ENCODE measurements at places on chromosomes 11 and 22.

DNA sequence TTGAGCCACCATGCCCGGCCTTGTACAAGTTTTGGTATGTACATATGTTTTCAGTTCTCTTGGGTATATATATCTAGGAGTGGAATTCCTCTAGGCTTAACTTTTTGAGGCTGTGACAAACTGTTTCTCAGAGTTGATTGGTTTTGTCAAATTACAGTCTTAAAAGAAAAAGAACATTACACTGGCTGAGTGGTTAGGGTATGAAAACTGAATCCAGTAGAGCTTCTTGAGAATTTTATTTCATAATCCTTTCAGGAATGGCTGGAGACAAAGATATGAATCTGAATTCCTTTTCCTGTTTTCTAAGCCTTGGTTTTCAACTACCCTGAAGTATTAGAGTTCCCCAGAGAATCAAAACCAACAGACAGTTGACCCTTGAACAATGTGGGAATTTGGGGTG is 6.5 kb downstream of the METTL15 start:
- H3K27ac ChIP-seq: no peak overlapping the region
- H3K4me3 ChIP-seq: no peak overlapping the region
- H3K27me3 ChIP-seq: no peaks in the 10 kb centered on the region
- peaks cover 35% of the 10 kb centered on the region for H3K4me1 ChIP-seq
- no peaks in the 10 kb centered on the region for H3K36me3 ChIP-seq
- DNase-seq: no peak

DNA sequence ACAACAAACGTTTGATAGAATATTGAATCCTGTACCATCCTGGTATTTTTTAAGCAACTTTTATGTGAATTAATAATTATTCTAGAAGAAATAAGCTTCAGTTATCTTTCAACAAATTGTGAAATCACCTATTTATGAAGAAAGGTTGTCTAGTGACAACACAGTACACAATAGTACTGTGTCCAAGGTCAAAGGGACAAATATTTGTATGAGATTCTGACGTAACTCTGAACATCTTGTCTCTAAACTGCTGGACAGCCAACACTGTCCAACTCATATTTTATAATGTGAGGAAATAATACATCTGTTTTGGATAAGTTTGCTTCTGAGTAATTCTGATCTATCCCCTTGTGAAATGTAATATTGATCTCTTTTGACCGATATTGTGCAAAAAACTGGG is 18.9 kb downstream of the CASP5 start:
- peaks cover 9% of the 10 kb centered on the region for H3K4me1 ChIP-seq
- no peaks in the 10 kb centered on the region for H3K27me3 ChIP-seq
- no peak overlapping the region for H3K27ac ChIP-seq
- H3K4me3 ChIP-seq: no peak overlapping the region
- no peaks in the 10 kb centered on the region for H3K36me3 ChIP-seq
- no peak for DNase-seq

DNA sequence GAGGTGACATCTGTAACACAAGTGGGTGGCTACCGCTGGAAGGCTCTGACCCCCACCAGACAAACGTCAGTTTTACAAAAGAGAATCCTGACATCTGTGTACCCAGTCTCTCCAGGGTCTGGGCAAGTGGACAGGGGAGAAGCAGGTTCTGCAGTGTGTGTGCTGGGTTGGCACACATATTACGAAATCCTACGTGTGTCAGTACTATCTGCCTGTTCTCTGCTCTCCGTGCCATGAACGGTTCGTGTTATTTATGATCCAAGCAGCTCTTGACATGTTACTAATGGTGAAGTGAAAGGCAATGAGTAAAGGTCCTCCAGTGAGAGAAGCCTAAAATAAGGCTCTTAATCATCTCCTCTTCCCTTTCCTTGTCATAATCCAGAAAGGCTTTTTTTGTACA is 201.5 kb upstream of the MTMR2 start:
- peak overlapping the region; percentile 71 for H3K27ac ChIP-seq
- H3K27me3 ChIP-seq: no peaks in the 10 kb centered on the region

- H3K27me3 ChIP-seq: peaks cover 18% of the 10 kb centered on the region
- H3K36me3 ChIP-seq: peaks cover 6% of the 10 kb centered on the region
- DNase-seq: no peak
Measured at GRCh38 chr22:41909310-41910049, 5.4 kb downstream of the SHISA8 start.

DNA sequence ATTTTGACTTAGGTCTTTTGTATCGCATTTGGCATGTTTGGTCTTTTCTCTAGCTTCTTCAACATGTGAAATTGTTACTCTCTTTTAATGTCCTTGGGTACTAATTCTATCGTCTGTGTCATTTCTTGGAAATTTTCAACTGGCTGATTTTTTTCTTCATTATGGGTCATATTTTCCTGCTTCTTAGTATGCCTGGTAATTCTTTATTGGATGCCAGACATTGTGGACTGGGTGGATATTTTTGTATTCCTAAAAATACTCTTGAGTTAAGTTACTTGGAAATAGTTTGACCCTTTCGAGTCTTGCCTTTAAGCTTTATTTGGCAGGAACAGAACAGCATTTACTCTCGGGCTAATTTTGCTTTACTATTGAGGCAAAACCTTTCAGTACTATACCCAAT is 140.1 kb downstream of the ETS1 start:
- no peak for DNase-seq
- H3K4me3 ChIP-seq: no peak overlapping the region
- no peaks in the 10 kb centered on the region for H3K27me3 ChIP-seq
- peaks cover 46% of the 10 kb centered on the region for H3K4me1 ChIP-seq
- no peak overlapping the region for H3K27ac ChIP-seq

- peak overlapping the region; percentile 95 for H3K4me3 ChIP-seq
- H3K27ac ChIP-seq: peak overlapping the region; percentile 61
- H3K4me1 ChIP-seq: peaks cover 24% of the 10 kb centered on the region
- no peaks in the 10 kb centered on the region for H3K36me3 ChIP-seq
- H3K27me3 ChIP-seq: peaks cover 13% of the 10 kb centered on the region
- peak; percentile 22 for DNase-seq
Measured at GRCh38 chr11:119727523-119728151, 1.4 kb downstream of the NECTIN1 start.

DNA sequence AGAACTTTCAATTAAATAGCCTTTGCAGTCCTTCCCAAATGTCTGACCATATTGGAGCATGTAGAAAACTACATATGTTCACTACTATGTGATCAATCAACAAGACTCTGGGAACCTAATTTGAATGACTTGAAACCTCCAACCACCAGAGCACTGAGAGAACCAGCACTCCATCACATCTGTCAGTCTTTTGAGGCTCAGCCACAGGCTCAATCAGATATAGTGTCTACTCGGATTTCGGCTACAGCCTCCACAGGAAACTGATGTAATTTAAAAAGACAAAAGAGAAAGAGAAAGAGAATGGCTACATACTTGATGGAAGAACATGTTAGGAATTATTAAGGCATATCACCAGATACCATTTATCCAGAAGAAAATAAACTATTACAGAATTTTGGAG is 859.0 kb downstream of the FAM181B start:
- H3K36me3 ChIP-seq: no peaks in the 10 kb centered on the region
- DNase-seq: peak; percentile 39
- peaks cover 21% of the 10 kb centered on the region for H3K4me1 ChIP-seq
- no peak overlapping the region for H3K27ac ChIP-seq
- no peaks in the 10 kb centered on the region for H3K27me3 ChIP-seq

GRCh38 chr11:130217133-130218031 is 57.8 kb downstream of the ST14 start:
- DNase-seq: no peak
- H3K27me3 ChIP-seq: no peaks in the 10 kb centered on the region
- H3K36me3 ChIP-seq: no peaks in the 10 kb centered on the region
- H3K27ac ChIP-seq: no peak overlapping the region
- H3K4me3 ChIP-seq: no peak overlapping the region

DNA sequence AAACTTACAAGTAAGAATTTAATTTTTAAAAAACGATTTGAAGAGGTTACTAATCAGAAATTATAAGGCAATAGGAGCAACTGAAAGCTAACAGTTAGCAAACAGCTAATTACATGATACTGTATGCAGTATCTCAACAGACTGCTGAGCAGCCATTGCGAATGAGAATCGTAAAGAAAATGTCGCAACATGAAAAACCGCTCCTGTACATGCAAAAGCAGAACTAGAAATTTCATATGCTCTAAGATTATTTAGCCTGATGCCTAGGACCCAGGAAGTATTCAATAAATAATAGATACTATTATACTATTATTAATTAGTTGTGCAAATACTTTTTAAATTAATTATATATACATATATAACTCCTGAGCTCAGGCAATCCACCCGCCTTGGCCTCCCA is 48.7 kb upstream of the EP300 start:
- no peak for DNase-seq
- H3K4me1 ChIP-seq: no peaks in the 10 kb centered on the region
- H3K27me3 ChIP-seq: no peaks in the 10 kb centered on the region
- H3K27ac ChIP-seq: no peak overlapping the region
- H3K4me3 ChIP-seq: no peak overlapping the region
- H3K36me3 ChIP-seq: no peaks in the 10 kb centered on the region

DNA sequence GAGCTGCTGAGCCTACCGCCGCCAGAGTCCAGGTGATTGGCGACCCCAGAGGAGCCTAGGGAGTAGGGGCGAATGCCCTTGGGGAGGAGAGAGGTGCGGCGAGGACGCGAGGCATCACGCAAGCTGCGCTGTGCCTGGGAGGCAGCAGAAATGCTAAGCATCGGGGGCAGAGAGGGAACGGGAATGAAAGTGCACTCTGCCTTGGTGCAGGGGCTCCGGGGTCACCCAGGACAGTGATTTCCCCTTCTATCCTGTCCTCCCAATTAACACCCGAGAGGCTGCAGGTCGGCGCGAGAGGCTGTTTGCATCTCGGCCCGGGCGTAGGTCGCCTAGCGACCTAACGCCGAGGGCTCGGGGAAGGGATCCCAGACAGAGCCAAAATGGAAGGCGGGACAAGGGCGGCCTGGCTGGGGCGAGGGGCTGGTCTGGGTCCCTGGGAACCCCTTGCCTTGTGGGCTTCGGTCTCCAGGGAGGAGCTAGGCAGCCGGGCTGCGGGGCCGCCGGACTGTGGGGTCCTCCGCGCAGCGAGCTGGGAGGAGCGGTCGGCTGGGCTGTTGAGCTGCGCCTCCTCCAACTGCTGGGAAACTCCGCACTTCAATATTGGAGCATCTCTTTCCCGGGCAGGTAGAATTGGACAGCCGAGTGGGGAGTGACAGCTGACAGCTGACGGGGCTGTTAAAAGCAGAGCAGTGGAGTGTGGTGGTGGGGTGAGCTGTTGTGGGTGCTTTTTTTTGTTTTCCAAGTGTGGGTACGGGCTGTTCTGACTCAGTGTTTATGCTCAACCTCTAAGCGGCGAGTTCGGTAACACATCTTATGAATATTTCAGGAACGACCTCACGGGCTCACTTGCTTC is 657 bp downstream of the ELMOD1 start:
- peak overlapping the region; percentile 83 for H3K4me3 ChIP-seq
- no peaks in the 10 kb centered on the region for H3K36me3 ChIP-seq
- H3K4me1 ChIP-seq: peaks cover 29% of the 10 kb centered on the region

GRCh38 chr22:37623075-37624016 is 14.7 kb downstream of the GGA1 start:
- H3K27me3 ChIP-seq: no peaks in the 10 kb centered on the region
- peak; percentile 74 for DNase-seq
- H3K4me1 ChIP-seq: peaks cover 49% of the 10 kb centered on the region
- peaks cover 26% of the 10 kb centered on the region for H3K36me3 ChIP-seq

GRCh38 chr11:69911310-69912160 is 92.3 kb upstream of the FGF3 start:
- H3K36me3 ChIP-seq: no peaks in the 10 kb centered on the region
- no peak overlapping the region for H3K4me3 ChIP-seq
- DNase-seq: no peak
- H3K27ac ChIP-seq: no peak overlapping the region
- H3K4me1 ChIP-seq: peaks cover 1% of the 10 kb centered on the region

- no peaks in the 10 kb centered on the region for H3K27me3 ChIP-seq
- no peaks in the 10 kb centered on the region for H3K4me1 ChIP-seq
- no peak overlapping the region for H3K4me3 ChIP-seq
- DNase-seq: no peak
- no peaks in the 10 kb centered on the region for H3K36me3 ChIP-seq
Measured at GRCh38 chr11:21119411-21119810, 450.0 kb downstream of the NELL1 start.

- peaks cover 29% of the 10 kb centered on the region for H3K27me3 ChIP-seq
- peaks cover 2% of the 10 kb centered on the region for H3K4me1 ChIP-seq
- no peak overlapping the region for H3K27ac ChIP-seq
- DNase-seq: peak; percentile 68
Measured at GRCh38 chr11:64652586-64653387, 61.8 kb downstream of the SLC22A12 start.

DNA sequence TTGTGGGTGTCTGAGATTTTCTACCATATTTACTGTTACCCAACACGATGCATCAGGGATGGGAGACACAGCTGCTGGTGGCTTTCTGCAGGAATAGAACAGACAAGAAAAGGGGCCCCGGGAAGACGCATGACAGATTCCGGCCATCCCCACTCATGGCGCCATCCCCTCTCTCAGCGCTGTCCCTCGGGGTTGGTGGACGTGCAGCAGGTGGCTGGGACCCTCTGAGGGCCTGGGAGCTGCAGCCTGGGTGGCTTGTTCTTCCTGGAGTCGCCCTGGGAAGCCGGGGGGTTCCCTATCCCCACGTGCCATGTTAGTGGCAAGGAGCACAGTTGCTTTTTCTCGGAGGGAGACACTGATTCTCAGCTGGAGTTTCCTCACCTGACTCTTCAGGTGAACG is 1123.3 kb downstream of the BRD1 start:
- H3K4me1 ChIP-seq: no peaks in the 10 kb centered on the region
- H3K27ac ChIP-seq: no peak overlapping the region
- H3K36me3 ChIP-seq: no peaks in the 10 kb centered on the region
- no peak for DNase-seq
- no peak overlapping the region for H3K4me3 ChIP-seq

DNA sequence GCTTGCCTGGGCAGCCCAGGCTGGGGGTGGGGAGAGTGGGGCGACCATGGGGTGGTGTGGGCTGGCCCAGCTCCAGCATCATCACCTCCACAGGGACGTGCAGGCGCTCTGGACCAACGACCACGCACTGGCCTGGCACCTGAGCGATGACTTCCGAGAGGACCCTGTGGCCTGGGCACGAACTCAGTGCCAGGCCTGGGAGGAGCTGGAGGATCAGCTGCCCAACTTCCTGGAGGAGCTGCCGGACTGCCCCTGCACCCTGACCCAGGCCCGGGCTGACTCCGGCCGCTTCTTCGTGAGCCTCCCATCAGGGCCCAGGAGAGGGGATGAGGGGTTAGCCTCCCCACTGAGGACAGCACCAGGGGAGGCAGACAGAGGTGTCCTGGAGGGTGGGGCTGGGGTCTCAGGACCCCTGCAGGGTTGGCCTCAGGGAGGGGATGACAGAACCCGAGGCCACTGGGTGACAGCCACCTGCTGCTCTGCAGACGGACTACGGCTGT is 3.8 kb downstream of the SUSD2 start:
- no peak overlapping the region for H3K4me3 ChIP-seq
- peak; percentile 46 for DNase-seq
- H3K4me1 ChIP-seq: peaks cover 6% of the 10 kb centered on the region
- no peaks in the 10 kb centered on the region for H3K27me3 ChIP-seq
- H3K36me3 ChIP-seq: no peaks in the 10 kb centered on the region

DNA sequence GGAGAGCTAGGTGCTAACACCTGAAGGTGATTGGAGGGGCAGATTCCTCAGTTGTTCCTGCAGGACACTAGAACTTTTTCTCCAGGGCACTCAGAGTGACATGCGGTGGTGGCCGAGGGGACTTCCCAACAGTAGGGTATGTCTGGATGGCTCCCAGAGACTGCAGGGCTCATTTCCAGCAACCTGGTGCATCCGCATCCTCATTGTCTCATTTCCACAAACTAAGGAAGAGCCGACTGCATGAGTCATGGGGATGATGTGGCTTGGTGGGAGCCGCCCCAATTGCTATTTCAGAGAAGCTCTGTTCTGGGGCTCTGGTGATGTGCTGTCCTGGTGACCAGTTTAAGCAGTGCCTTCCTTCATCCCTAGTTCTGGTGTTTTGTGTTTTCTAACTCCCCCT is 2.8 kb upstream of the ROBO4 start:
- H3K27ac ChIP-seq: no peak overlapping the region
- no peaks in the 10 kb centered on the region for H3K4me1 ChIP-seq
- H3K4me3 ChIP-seq: no peak overlapping the region
- H3K27me3 ChIP-seq: peaks cover 11% of the 10 kb centered on the region
- DNase-seq: no peak
- H3K36me3 ChIP-seq: no peaks in the 10 kb centered on the region

All from naive thymus-derived CD8-positive, alpha-beta T cell (primary cell).